ENCODE measurements at places on chromosomes 2 and 18.

DNA sequence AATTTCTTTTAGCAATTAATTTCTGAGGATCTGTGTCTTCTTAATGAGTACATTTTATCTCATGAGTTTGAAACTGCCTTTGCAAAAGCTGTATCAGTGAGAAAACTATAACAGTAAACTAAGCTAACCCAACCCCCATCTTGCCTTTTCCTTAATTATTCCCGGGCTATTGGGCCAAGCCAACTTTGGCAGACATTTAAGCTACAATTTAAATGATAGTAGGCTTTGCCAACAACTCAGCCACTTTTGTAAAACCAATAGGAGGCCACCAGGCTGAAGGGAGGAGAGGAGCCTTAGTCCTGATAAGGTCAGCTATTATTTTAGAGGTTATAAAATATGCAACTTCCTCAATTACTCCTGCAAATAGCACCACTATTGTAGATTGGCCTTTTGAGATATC, 218.0 kb upstream of the KCNJ3 start:
- DNase-seq = no peak

DNA sequence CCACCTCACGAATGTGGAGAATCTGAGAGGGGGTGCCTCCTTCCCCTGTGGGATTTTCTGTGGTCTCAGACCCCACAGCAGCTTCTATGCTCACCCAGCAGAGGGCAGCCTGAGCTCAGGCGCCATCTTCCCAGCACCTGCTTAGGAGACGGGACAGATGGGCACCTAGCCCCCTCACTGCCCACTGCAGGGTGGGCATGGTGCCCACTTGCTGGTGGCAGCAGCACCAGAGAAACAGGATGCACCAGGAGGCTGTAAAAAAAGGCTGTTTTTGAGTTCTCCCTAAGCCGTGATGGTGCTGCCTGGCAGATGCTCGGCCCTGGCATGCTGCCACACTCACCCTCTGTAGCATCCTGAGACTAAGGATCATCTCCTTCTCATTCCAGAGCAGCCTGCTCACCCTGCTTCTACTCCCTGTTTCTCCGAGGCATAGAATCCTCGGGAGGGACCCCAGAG, 19.1 kb upstream of the SLC20A1 start:
- DNase-seq = peak; percentile 64

GRCh38 chr18:36850527-36851201, 21.7 kb downstream of the KIAA1328 start:
- no peak for DNase-seq

DNA sequence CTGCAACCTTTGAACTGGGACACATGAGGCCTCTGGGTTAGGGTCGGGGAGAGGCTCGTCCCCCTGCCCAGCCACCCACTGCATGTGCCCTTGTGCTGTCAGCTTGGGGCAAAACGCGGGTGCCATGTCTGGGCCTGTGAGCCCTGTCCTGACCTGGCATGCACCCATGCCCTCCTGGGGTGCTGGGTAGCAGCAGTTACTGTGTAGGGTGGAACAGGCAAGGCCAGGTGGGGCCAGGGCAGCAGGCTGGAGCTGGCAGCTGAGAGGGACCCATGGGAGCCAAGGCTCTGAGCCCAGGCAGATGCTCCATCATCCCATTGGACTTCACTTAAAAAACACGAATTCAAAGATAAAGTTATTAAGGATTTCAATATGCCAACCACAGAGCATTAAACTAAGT, 133.8 kb upstream of the REV1 start:
- DNase-seq = no peak

DNA sequence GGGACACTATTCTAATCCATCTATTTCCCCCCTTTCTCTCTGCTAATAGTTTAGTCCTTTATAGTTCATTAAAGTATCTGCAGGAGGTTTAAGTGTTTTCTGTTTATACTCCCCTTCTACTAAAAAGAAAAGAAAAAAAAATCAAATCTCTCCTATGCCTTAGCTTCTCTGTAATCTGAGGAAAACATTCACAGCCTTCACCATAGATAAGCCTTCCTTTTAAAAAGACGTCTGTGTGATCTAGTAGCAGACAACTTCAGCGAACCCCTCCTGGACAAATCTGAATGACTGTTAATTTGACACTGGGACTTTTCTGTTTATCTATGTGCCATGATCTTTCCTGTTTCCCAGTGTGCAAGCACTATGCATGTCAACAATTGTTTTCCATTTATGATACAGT, 70.4 kb upstream of the CDH19 start:
- DNase-seq = no peak

DNA sequence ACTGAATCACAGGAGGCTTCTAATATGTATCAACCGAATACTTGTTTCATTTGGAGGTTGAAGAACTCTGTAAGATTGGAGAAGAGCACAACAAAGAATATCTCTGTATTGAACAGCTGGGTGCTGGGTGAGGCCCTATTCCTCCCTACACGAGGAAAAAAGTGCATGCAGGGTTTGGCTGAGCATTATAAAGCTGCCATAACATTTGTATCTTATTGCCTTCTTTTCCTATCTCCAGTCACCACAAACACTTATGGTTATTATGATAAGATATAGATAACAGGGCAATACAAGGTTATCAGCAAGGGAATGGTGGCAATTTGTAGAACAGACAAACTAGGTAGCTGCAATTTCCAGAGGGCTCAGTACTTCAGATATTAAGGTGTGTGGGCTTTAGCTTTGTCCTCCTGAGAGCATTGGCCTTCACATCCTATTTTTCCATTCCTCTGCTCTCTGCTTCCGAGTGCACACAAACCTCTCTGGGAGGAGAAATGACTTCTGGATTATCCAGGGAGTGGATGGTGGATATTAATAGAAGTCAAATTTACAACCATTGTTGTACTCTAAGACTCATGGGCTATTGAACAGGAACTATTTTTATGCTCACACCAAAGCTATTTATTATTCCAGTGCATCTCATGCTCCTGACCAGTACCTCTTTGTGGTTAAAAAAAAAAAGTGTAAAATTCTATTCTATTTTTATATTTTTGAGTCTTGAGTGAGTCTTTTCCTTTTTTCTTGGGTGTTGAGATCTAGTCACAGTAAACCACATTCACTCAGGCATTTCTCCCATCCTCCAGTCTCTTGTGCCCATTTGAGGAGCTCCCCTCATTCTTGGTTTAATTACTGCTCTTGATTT, 248.4 kb downstream of the ETAA1 start:
- no peak for DNase-seq

GRCh38 chr2:158729873-158730620, 65.1 kb upstream of the DAPL1 start:
- DNase-seq = no peak

GRCh38 chr2:64352292-64352691, 101.7 kb upstream of the LGALSL start:
- DNase-seq = no peak

DNA sequence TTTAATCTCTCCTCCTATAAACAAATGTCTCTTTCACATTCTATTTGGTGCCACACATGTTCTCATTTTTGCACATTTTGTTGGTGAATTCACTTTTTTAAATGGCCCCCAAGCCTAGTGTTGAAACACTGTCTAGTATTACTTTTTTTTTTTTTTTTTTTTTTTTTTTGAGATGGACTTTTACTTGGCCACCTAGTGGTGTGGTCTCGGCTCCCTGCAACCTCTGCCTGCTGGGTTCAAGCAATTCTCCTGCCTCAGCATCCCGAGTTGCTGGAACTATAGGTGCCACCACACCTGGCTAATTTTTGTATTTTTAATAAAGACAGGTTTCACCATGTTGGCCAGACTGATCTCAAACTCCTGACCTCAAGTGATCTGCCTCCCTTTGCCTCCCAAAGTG, 273.8 kb upstream of the SLC14A2 start:
- DNase-seq = no peak

DNA sequence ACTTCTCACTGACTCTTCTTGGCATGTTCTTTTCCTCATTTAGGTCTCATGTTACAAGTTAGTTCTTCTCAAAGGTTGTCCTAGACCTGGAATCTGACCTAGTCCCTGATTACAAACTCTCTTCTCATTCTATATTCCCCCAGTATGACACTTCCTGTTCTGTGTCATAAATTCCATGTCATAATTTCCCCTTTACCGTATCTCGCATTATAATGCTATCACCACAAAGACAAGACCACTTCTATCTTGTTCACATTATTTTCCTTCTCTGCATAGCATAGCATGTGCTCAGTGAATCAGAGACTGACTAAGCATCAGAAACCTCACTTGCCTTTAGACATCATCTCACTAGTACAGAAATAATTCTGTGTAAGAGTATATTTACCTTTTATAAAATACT, 63.6 kb upstream of the CAVIN2 start:
- no peak for DNase-seq

- DNase-seq = no peak
These were observed 40.2 kb downstream of the MAP4K4 start for GRCh38 chr2:101737478-101738255.

- DNase-seq = no peak
These were observed 4.7 kb downstream of the EPG5 start for GRCh38 chr18:45962461-45962860.

GRCh38 chr2:75367401-75367800, 168.1 kb upstream of the TACR1 start:
- DNase-seq = no peak

DNA sequence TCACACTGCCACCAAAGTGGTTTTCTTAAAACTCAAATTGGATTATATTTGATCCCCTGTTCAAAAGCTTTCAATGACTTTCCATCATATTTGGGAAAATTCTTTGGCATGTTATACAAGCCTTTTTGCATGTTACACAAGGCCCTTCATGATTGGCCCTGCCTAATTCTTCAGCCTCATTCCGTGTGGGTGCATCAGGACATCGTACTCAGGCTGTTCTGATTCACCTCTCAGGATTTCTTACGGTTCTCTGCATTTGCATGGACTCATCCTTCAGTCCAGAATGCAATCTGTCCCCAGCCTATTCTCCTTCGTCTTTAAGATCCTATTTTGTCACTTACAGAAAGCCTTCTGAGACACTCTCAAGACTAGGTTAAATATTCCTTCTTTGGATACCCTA, 107.8 kb downstream of the LYPD1 start:
- DNase-seq = no peak

DNA sequence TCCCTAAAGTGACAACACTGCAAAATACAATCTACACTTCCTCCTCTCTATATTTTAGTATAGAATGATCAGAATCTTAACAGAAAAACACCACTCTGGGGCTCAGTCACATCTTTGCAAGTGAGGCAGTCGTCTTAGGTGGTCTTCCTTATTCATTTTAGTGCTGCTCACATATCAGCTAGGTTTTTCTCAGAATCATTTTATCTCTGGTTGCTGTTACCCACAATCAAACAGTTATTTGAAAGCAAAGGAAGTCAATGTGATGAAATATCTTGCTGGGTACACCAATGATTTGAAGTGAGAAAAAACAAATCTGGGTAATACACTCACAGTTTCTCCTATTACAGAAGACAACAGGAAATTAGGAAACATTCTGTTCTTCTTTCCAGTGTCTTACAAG, 275.2 kb downstream of the DSEL start:
- no peak for DNase-seq

DNA sequence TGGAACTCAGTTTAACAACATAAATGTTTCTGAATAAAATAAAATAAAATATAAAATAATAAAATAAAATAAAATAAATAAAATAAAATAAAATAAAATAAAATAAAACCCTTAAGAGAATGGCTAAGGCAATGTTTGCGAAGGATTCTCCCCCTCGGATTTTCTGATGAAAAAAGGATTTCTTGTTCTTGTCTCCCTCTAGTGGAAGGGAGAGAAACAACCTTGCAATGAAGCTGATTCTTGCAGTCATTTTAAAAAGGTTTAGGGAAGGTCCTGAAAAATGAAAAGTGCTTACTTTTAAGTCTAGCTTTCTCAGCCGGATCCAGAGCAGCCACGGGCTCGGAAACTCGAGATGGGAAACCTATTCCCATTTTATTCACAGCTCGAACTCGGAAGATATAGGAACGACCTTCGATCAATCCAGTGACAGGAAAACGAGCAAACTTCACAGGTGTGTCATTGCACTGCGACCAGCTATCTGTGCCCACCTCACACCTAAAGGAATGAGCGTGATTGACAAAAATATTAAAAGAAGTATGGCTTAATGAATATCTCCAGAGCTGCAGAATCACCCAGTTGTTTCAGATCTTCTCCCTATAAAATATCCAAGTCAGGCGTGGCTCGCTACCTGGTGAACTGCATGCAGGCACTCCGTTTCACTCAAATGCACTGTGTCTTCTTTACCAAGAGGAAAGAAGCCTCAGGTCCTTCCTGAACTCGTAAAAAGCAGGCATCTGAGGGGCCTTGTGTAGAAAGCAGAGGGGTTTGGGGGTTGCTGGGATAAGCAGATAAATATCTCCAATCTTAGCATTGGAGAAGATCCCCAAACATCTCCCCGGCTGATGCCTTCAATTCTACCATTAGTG, 68.1 kb downstream of the MYOM1 start:
- DNase-seq = peak; percentile 53

- no peak for DNase-seq
These were observed 261.5 kb downstream of the FIGN start for GRCh38 chr2:163474319-163474744.

DNA sequence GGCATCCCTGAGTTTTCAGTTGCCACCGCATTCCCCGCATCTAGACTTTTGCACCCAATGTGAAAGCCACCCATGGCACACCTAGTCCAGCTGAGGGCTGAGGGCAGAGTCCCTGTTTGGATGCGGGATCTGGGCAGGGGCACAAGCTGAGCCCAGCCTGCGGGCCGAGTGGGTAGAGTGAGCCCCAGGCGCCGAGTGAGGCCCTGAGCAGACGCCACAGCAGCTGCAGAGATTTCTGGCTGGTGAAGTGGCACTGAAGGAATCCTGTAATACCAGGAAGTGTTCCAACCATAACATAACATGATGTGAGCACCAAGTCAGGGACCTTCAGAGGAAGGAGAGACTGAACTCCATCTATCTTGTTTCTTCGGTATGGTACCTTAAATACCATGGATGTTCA, 27.7 kb upstream of the FRZB start:
- no peak for DNase-seq

- DNase-seq = no peak
These were observed 237.5 kb downstream of the LDLRAD4 start for GRCh38 chr18:13455960-13456481.

GRCh38 chr18:44917216-44918141, 236.8 kb downstream of the SETBP1 start:
- no peak for DNase-seq

GRCh38 chr2:18597618-18598017, 8.2 kb upstream of the NT5C1B start:
- DNase-seq = no peak

- DNase-seq = no peak
These were observed 617.0 kb downstream of the LRP1B start for GRCh38 chr2:141513853-141514252.
